Globus pallidus (tissue), 1 donor: ENCODE measurements at places on chromosomes 7 and 10.

DNA sequence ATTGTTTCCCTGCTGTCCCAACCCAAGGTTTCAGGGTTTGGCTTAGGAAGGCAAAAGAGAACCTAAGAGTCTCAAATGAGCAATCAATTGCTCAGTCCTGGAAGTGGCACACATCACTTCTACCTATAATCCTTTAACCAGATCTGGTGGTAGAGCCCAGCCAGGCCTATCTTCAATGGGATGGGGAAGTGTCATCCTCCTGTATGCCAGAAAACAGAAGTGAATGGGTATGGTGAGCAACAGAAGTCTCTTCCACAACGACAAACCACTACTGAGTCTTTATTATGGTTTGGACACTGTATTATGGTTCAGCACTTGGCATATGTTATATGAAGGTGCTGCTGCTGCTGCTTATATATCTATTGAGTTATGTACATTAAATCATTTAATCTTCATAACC lies 3.0 kb upstream of the AKR1B1 start:
- no peak for DNase-seq

GRCh38 chr7:155355745-155356144 lies 58.1 kb downstream of the INSIG1 start:
- no peak for DNase-seq

DNA sequence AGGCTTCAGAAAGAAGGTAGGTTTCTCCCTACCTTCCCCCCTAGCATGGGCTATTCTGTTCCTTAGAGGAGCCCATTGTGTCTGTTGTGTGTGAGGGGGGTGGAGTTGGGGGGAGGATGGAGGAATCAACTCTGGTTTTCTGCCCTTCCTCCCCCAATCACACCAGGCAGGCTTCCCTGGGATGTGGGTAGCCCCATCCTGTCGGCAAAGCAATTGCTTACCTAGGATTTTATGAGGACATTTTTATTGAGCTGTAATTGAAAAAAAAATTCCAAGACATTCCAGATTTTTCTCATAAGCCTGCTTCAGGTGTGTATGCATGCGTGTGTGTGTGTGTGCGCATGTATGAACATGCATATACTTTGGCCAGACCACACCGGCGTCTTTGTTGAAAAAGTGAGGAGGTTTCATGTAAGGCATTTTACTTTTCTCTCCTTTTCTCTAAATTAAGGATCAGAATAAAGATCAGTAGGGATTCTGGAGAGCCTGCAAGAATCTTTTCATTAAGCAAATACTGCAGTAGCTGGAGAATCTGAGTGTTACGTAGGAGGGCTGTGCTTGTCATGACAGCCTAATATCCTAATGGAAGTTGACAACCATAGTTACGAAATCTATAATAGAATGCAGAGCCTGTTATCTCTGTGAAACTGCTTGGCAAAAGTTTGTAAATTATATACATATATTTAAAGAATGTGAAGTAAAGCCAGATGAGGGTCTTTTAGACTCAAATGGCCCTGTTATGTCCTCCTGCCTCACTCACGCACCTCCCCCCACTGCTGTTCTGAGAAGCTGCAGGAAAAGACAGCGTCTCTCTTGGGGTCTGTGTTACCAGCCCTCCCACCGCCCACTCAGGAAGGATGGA lies 27.3 kb upstream of the SAMD8 start:
- DNase-seq, result no peak

- DNase-seq, result peak; percentile 39
Measured at GRCh38 chr7:1086588-1087464, 1.1 kb upstream of the GPER1 start.

GRCh38 chr7:1787241-1787640 lies 117.2 kb downstream of the ELFN1 start:
- DNase-seq, result no peak

DNA sequence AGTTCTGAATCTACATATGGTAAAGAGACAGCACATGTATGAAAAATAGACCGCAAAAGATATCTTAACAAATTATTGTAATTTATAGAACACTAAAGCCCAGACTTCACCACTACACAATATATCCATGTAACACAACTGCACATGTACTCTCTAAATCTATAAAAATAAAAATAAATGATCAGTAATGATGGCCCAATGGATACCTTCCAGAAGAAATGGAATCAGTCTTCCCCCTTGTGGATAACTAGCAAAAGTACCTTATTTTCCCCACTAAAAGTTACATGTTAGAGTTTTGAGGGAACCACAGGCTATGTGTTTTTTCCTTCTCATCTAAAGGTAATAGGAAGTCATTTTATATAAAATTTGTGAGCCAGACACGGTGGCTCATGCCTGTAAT lies 25.7 kb downstream of the C7orf25 start:
- DNase-seq, result no peak

DNA sequence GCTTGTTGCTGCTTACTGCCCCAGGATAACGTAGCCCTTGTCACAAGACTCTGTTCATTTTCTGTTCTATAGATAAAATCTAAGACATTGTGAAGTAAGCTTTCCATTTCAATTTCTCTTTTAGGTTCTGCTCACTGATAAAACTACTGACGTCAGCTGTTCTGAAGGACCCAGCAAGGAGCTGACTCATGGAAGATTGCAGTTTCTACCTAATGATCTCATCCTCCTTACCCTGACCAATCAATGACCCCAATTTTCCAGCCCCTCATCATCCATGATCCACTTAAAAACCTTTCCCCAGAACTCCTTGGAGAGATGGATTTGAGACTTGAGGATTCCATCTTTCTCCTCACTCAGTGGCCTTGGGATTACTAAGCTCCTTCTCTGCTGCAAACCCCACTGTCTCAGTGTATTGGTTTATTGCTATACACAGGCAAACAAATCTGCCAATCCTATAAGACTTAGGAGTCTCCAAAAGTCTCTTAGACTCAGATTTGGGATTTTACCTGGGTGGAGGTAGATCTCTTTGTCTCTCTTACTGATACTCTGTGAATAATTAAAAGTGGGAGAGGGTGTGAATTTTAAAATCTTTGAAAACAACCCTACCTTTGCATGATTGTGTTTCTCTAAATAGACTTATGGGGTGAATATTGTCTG lies 109.2 kb upstream of the TRIM24 start:
- DNase-seq, result no peak

- DNase-seq, result no peak
Measured at GRCh38 chr7:158061026-158061630, 526.5 kb downstream of the PTPRN2 start.

GRCh38 chr7:45074528-45075354 lies 14.0 kb downstream of the NACAD start:
- no peak for DNase-seq

GRCh38 chr7:16925609-16926008 lies 43.8 kb upstream of the AGR3 start:
- DNase-seq, result no peak

- DNase-seq, result peak; percentile 5
Measured at GRCh38 chr7:113015034-113015645, 71.5 kb downstream of the GPR85 start.

- no peak for DNase-seq
Measured at GRCh38 chr10:133070810-133071209, 16.9 kb upstream of the ADGRA1 start.

GRCh38 chr7:17010637-17011300 lies 129.0 kb upstream of the AGR3 start:
- no peak for DNase-seq

DNA sequence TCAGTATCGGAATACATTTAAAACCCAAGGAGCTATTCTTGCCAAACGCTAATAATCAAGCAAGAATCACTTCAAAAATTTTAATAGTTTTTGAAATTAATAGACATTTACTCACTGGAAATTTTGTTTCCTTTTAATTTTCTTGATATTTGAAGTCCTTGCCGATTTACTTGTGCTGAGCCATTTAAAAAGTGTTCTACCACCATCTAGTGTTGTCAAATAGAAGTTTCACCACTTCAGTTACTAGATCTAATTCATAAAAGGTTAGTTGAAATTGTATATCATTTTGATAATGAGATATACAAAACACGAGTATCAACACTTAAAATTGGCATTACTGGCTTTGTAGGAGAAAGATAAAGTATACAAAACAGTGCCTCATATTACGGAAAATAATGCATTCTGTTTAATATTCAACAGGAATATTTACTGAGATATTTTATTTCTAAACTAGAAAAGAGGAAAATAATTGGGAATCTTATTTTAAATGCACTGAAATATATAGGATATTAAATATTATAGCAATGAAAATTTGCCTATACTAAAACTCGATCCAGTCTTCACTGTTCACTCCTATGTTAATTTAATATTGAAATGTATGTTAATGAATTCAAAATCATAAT lies 664.8 kb upstream of the SEMA3D start:
- peak; percentile 38 for DNase-seq

DNA sequence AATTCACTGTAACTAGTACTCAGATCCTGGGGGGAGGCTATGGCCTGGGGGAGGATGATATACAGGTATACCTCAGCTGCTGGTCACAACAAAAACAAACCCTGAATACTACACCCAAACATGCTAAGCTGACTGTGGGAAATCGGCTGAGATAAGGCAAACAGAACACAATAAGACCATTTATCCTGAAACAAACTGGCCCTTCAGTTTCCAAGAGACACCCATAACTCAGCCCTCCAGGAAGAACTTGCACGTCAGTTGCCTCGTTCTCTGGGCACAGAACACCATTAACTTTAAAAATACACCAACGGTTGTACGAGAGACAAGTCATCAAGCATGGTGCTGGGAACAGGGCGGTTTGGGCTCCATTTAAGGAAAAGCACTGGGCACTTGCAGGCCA lies 24.1 kb upstream of the KCNMA1 start:
- peak; percentile 18 for DNase-seq

GRCh38 chr10:42988069-42988468 lies 88.8 kb upstream of the RET start:
- DNase-seq, result no peak

DNA sequence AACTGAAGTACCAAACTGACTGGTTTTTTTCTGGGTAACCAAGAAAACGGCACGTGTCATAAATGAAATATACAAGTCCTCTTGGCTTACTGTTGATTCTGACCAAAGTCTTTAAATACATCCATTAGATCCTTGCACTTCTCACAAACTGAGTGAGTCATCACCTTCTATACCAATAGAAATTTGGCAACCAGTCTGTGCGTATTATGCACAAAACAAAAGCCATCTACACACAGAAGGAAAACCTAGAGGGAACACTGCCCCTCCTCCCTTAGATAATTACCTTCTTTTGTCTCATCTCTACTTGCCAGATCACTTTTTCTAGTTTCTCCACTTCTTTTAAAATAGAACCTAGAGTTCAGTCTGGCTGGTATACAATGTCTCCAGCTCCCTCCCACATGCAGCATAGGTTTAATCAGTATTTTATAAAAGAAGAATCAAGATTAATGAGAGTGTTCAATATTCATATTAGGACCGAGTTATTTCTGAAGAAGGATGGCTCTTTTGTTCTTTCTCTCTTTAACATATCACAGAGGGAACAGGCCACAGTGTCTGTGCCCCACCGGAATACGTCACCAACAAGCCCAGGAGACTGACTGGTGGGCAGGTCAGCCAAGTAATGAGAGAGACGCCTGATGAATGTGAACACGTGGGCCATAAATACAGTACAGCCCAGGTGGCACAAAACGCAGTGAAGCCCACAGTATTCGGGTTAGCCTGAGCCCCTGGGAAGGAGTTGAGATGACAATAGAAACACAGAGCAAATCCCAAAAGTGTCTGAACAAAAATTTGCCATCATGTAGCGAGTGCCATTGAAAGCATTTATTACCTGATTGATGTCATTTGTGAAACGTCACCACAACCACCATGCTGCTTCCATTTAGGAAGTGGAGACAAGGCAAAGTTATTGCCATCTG lies 91.3 kb downstream of the KIAA1549 start:
- no peak for DNase-seq

DNA sequence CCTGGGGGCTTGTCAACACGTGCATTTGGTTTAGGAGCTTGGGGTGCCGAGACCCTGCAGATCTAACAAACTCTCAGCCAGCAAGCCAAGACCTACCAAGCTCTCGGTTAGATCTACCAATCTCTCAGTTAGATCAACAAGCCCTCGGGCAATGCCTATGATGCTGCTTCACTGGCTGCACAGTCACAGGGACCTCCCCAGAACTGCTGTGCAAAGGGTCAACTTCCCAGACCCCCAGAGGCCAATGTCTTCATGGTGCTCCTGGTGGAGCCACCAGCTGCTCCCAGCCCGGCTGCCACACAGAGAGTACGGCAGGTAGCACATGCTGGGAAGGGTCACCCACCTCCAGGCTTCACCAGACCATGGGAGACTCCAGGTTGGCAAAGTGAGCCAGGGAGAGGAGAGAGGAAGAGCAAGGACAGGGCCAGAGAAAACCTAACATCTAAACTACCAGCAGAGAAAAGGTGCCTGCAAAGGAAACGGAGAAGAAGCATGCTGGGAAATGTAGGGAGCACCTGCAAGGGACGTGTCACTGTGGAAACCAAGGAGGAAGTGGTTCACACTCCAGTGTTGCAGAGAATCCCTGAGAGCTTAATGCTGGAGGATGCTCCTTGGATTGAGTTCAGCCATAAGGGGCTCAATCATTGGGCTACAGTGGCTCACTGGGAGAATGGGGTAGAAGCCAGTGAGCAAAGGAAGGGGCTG lies 51.5 kb upstream of the GDF10 start:
- DNase-seq, result no peak

- peak; percentile 95 for DNase-seq
Measured at GRCh38 chr7:80127412-80128160, 7.0 kb upstream of the GNAI1 start.

- no peak for DNase-seq
Measured at GRCh38 chr7:94277236-94277635, 117.5 kb upstream of the COL1A2 start.

DNA sequence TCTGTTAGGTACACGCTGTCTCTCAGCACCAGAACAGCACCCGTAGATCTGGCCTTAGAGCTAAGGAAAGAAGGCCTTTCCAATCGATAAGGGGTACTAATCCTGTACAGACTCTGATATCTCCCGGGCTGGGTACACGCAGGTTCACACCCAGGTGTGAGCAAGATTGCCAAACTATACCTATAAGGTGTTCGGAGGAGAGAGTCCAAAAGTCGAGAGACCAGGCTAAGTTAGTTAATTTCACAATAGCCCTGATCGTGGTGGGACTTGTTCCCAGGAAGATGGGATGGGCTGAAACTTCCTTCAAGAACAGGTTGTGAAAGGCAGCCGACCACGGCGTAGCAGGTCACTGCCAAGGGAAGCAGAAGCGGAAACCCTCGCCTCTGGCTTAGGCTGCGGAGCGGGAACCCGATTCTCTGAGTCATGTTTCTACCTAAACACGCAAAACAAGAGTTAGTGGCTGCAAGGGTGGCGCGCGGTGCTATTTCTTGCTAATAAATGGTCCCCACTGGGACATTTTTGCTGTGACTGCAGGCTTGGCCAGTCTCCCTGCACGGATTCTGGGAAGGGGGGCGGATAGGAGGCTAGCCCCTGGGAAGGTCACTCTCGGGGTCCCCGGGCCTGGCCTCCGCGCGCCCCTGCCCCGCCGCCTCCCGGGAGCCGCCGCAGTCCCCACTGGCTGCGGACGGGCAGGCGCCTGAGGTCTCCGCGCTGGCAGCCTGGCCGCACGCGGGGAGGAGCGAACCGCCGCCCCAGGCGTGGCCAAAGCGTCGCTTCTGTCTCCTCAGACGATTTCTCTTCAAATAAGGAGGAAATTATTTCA lies 75.4 kb upstream of the PDSS1 start:
- no peak for DNase-seq

GRCh38 chr7:110960811-110961210 lies 130.1 kb upstream of the LRRN3 start:
- no peak for DNase-seq

GRCh38 chr10:73859784-73860491 lies 14.4 kb downstream of the CAMK2G start:
- peak; percentile 79 for DNase-seq

GRCh38 chr10:23715363-23715762 lies 276.5 kb downstream of the OTUD1 start:
- DNase-seq, result no peak

GRCh38 chr7:4134631-4135030 lies 547.5 kb upstream of the FOXK1 start:
- no peak for DNase-seq
